ENCODE measurements at places on chromosomes 7 and 10.

- no peak for DNase-seq
- H3K4me1 ChIP-seq: peaks cover 12% of the 10 kb centered on the region
- H3K36me3 ChIP-seq: peaks cover 36% of the 10 kb centered on the region
These were observed 6.2 kb downstream of the SEC61A2 start for GRCh38 chr10:12135631-12136030.

- H3K4me1 ChIP-seq: no peaks in the 10 kb centered on the region
- no peaks in the 10 kb centered on the region for H3K27me3 ChIP-seq
- no peak for DNase-seq
- H3K36me3 ChIP-seq: no peaks in the 10 kb centered on the region
- no peak overlapping the region for H3K27ac ChIP-seq
These were observed 333.9 kb downstream of the AUTS2 start for GRCh38 chr7:69932034-69932628.

DNA sequence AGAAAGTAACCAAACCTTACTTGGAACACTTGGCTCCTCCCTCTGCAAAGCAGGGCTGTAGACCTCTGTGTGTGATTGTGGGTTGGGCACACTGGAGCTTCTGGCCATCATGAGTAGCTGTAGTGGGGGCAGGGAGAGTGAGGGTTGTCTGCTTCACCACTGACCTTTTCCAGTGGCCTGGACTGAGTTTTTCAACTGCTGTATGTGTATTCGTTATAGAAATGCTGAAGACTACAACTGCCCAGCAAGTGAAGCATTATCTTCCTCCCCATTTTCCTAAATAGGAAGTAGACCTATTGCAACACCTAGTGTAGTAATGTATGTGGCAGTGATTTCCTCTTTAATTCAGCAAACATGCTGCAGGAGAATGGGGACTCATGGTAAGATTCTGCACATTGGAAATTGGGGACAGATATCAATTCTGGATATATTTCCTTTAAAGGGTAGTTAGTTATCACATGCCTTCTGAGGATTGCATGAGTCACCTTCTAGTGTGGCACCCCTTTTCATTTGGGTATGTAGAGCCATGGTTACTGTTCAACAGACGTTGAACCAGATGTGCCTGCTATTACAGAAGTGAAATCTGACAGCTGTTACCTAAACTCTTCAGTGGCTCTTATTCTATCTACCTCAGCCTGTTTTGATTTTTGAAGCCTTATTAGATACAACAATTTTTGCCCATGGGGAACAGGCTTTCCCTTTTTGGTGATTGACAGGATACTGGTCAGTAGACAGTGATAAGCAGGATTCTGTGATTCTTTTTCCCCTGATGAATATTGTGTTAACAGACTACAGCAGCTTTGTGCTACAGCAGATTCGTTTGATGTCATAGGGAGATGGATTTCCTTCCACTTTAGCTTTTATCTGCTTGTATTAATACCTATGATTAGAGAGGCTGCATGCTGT is 130.9 kb downstream of the SND1 start:
- no peak for DNase-seq
- H3K4me1 ChIP-seq: peaks cover 2% of the 10 kb centered on the region
- H3K36me3 ChIP-seq: peaks cover 13% of the 10 kb centered on the region
- no peak overlapping the region for H3K27ac ChIP-seq

- H3K36me3 ChIP-seq: no peaks in the 10 kb centered on the region
- DNase-seq: no peak
- H3K4me1 ChIP-seq: no peaks in the 10 kb centered on the region
- no peak overlapping the region for H3K27ac ChIP-seq
- H3K4me3 ChIP-seq: no peak overlapping the region
- H3K27me3 ChIP-seq: no peaks in the 10 kb centered on the region
These were observed 482.1 kb downstream of the DNAJB6 start for GRCh38 chr7:157818701-157819454.

- no peak for DNase-seq
- H3K27ac ChIP-seq: no peak overlapping the region
- no peaks in the 10 kb centered on the region for H3K4me1 ChIP-seq
- H3K36me3 ChIP-seq: no peaks in the 10 kb centered on the region
- peaks cover 18% of the 10 kb centered on the region for H3K27me3 ChIP-seq
- H3K4me3 ChIP-seq: no peak overlapping the region
These were observed 52.1 kb downstream of the WIPF3 start for GRCh38 chr7:29858191-29858951.

DNA sequence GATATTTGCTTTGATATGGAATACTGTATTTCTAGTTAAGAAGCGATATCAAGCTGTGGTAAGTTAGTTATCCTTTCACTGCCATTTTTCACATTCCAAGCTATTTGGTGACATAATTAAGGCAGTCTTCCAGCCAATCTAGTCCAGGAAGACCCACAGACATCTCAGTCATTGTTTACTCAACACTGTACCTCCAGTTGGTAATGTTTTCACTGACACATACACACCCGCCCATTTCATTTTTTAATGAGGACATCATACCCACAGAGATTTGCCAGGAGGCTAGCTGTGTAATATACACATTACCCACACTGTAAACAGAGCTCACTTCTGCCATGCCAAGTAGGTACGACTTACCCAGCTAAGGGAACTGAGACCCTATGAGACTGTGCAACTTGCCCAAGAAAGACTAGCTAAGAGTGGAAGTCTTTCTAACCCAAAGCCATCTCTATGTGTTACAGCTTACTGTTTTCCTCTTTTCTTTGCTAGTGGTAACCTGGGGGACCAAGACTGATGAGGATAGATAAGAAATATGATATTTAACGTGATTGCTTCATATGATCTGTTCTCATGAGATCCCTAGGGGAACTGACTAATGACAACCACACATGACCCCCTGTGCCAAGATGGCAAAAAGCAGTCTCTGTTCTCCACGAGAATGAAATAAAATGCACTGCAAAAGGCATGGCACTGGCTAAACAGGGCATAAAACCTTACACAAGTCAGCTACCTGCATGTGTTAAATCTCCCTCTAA is 179.0 kb downstream of the DGKI start:
- peaks cover 18% of the 10 kb centered on the region for H3K27me3 ChIP-seq
- no peak overlapping the region for H3K27ac ChIP-seq
- H3K4me1 ChIP-seq: no peaks in the 10 kb centered on the region
- DNase-seq: no peak

- no peaks in the 10 kb centered on the region for H3K27me3 ChIP-seq
- no peaks in the 10 kb centered on the region for H3K4me1 ChIP-seq
- DNase-seq: no peak
- H3K36me3 ChIP-seq: no peaks in the 10 kb centered on the region
These were observed 871.8 kb downstream of the IPMK start for GRCh38 chr10:57395923-57396322.

- H3K36me3 ChIP-seq: no peaks in the 10 kb centered on the region
- no peaks in the 10 kb centered on the region for H3K4me1 ChIP-seq
- H3K4me3 ChIP-seq: no peak overlapping the region
- H3K27ac ChIP-seq: no peak overlapping the region
- no peaks in the 10 kb centered on the region for H3K27me3 ChIP-seq
These were observed 10.7 kb downstream of the SPAM1 start for GRCh38 chr7:123935436-123936381.

DNA sequence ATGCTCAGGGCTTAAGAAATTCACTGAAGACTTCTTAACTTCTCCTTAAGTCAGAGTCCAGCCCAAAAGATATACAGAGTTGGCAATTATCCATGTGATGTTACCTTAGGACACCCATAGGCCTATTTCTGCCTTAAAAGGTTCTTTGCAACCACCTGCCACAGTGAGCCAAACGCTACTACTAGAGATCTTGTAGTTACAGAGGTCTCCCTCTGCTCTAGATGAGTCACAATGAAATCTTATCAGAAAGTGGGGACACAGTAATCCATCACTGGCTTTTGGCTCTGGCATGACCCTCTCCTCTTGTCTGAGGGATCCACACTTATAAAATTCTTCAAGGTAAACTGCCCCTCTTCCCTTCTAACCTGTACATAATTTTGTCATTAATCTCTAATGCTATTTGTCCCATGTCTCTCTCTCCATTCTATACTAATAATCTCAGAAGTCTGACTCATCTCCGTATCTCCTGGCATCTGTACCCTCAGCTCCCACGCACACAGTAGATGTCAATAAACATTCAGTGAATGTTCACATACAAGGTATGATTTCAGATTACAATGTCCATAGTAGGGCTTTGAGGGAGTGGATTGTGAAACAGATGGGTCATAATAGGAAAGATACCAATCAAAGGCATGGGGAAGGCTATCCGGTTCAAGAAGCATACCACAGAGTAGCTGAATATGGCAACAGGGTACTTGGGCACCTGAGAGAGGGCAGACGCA is 112.1 kb downstream of the SGMS1 start:
- H3K36me3 ChIP-seq: peaks cover 5% of the 10 kb centered on the region
- peak; percentile 29 for DNase-seq
- H3K27ac ChIP-seq: peak overlapping the region; percentile 2
- peaks cover 8% of the 10 kb centered on the region for H3K27me3 ChIP-seq

- DNase-seq: peak; percentile 15
- H3K27ac ChIP-seq: no peak overlapping the region
These were observed 88.1 kb upstream of the DDC start for GRCh38 chr7:50653126-50653864.

- no peaks in the 10 kb centered on the region for H3K36me3 ChIP-seq
- H3K27ac ChIP-seq: no peak overlapping the region
- H3K27me3 ChIP-seq: no peaks in the 10 kb centered on the region
- no peak for DNase-seq
- H3K4me3 ChIP-seq: no peak overlapping the region
These were observed 35.1 kb downstream of the GUSB start for GRCh38 chr7:65946904-65947303.

GRCh38 chr10:15363031-15363430 is 8.1 kb downstream of the FAM171A1 start:
- H3K27ac ChIP-seq: no peak overlapping the region
- DNase-seq: no peak
- H3K27me3 ChIP-seq: peaks cover 21% of the 10 kb centered on the region

DNA sequence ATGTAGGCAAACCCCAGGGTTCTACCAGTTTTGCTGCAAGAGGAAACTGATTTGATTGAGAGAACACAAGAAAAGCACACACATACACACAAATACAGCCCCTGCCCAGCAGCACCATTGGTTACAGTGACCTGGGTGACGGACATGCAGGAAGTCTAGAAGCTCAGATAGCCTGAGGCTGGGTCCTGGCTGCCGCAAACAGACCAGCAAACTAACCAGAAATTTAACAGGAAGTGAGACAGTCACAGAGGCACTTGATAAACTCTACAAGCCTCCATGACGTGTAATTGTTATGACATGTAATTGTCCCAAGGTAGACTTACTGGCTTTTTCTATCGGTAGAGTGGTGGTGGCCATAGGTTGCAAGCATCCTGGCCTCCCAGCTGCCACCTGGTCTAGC is 58.9 kb downstream of the PRKAR2B start:
- no peak overlapping the region for H3K4me3 ChIP-seq
- H3K27ac ChIP-seq: no peak overlapping the region

DNA sequence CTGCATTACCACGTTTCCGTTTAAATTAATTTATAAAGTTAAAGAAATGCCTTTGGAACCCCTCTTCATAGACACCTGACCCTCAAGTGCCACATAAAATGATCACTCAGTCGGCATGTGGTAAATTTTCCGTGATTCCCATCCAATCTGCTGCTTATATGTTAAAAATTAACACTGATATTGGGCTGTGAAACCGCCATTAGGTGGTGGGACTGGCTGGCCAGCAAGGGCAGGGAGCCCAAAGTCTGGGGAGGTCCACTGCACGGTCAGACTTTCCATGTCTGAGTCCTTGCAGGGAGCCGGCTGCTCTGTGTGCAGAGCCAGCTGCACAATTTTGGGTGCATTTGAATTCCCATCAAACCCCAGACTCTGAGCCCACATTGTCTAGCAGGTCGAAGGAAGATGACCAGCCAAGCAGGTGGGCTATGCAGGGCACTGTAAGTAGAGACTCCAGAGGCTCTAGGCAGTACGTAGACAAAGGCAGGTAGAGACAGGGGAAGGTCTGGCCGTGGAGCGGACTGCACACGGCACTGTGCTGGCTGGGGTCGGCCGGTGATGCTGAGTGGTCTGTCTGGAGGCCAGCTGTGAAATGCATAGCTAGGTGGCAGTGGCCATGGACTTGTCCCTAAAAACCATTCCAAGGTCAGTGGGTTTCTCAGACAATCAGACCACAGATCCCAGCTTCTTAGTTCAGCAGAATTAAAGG is 122.9 kb downstream of the SH3PXD2A start:
- peaks cover 16% of the 10 kb centered on the region for H3K4me1 ChIP-seq
- no peaks in the 10 kb centered on the region for H3K36me3 ChIP-seq
- H3K27me3 ChIP-seq: no peaks in the 10 kb centered on the region
- H3K27ac ChIP-seq: no peak overlapping the region
- no peak for DNase-seq
